ENCODE measurements at places on chromosomes 5 and 9.

DNA sequence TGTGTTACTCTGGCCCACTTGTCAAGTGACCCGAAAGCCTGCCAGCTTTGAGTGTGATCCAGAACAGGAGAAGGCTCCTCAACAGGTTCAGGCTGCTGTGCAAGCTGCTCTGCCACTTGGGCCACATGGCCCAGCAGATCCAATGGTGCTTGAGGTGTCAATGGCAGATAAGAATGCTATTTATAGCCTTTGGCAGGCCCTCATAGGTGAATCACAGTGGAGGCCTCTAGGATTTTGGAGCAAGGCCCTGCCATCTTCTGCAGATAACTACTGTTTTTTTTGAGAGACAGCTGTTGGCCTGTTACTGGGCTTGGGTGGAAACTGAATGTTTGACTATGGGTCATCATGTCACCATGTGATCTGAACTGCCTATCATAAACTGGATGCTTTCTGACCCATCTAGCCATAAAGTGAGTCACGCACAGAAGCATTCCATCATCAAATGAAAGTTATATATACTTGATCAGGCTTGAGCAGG, 180.8 kb downstream of the CARTPT start:
- DNase-seq, result no peak

GRCh38 chr5:147712598-147712997, 69.9 kb downstream of the JAKMIP2 start:
- no peak for DNase-seq

GRCh38 chr9:2355697-2355983, 265.9 kb upstream of the VLDLR start:
- DNase-seq, result no peak

DNA sequence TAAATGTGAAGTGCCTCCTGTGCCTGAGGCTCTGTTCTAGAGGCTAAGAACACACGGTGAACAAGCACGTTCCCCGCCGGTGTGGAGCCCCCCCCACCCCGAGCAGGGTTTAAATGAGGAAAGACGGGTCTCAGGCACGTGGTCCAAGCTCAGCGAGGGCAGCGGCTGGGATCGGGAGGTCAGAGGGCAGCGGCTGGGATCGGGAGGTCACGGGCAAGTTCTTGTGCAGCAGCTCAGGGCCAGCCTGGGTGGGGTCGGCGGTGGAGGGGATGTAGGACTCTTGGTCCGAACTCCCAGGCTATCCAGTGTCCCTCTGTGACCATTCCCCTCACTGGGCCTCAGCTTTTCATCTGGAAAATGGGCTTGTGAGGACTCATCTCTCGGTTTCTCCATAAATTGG, 2.7 kb upstream of the GBGT1 start:
- DNase-seq, result no peak

- no peak for DNase-seq
These were observed 18.9 kb downstream of the ADAMTS2 start for GRCh38 chr5:179326122-179326927.

Measured in activated CD4-positive, alpha-beta T cell treated with anti-CD3 and anti-CD28 coated beads for 48 hours (primary cell).